Inflammatory macrophage treated with lipopolysaccharide for 1 hour (primary cell): ENCODE measurements at places on chromosomes 3 and 15.

GRCh38 chr15:64596701-64597476, 136.5 kb downstream of the ZNF609 start:
- DNase-seq: no peak

DNA sequence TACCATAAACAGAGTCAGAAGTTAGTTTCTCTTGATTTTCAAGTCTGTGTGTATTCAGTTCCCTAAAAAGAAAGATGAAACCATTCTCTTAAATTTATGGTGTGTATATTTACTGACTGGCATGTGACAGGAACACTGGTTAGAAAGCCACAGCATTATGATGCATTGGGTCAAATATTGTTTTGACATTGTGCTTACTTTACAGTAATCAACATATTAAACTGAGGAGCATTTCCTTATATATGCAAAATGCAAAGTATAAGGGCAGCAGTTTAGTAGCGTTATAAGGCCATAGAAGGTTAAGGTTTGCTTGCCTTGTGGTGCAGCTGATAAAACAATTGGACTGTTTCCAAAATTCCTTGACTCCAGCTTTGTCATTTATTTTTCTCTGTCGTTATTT, 72.9 kb downstream of the EPHA3 start:
- no peak for DNase-seq

DNA sequence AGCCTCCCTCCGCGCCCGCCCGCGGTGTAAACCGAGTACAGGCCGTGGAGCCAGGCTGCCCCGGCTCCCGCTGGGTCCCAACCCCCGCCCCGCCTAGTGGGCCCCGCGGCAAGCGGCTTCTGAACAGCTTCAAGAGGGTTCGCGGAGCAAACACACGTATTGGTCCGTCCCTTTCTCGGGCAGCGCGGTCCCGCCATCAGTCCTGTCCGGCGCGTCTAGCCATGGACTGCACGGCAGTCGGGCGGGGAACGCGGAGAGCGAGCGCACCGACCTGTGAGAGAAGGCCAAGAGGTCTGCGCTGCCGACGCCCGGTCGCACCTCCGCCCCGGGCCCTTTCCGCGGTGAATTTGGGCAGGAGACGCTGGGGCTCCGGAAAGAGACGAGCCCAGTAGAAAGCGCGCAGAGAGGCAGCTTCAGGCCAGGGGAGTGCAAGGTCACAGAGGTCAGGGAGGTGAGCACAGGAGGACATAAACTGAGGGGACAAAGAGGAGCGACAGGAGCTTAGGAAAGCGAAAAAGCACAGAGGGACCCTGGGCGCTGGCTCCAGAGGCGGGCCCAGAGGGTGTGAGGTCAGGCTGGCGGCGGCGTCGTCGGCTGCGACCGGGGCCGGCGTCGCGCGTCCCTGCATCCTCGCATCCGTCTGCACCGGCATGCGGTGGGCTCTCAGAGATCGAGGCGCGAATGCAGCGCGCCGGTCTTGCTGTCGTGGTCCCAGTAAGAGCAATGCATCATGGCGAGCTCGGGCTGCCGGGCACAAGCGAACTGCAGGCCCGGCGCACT, 1.8 kb downstream of the FOXL2 start:
- DNase-seq: no peak

- DNase-seq: no peak
Observed at GRCh38 chr15:39585389-39585841, 4.5 kb downstream of the THBS1 start.
